Activated CD4-positive, alpha-beta T cell treated with anti-CD3 and anti-CD28 coated beads, Interleukin-2, amount 10 ng/mL, durations not matched to agents 24 days and 14 days (primary cell): ENCODE measurements at places on chromosomes 7 and 10.

DNA sequence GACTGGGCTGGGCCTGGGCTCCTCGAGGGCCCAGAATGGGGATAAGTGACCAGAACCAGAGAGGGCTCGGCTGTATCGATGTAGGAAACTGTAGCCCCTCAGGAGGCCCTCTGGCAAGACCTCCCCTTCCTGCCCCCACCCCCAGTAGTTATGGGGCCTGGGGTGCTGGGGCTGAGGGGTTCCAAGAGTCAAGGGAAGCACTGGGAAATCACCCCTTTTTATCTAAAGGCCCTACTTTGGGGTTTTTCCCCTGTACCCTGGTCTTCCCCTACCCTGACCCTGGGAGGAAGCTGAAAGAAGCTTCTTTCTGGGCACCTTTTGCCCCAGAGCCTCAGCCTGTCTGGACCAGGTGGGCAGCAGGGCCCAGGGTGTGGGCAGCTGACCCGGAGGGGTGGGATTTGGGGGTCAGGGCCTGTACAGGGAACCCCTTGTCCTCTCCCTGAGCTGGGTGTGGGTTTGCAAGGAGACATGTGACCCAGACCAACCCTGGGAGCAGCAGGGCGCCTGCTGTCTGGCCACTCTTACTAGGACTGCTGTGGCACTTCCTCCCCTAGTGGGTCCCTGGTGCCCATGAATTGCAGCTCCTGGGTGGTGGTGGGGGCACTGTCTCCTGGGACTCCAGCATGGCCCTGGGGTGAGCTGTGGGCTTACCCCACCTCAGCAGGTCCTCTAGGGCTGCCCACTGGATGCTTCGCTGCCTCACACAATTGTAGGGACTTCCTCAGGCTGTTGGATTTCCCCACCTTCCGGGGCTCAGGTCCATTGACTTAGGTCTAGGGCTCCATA is 1.5 kb downstream of the IRF5 start:
- peak; percentile 66 for DNase-seq

DNA sequence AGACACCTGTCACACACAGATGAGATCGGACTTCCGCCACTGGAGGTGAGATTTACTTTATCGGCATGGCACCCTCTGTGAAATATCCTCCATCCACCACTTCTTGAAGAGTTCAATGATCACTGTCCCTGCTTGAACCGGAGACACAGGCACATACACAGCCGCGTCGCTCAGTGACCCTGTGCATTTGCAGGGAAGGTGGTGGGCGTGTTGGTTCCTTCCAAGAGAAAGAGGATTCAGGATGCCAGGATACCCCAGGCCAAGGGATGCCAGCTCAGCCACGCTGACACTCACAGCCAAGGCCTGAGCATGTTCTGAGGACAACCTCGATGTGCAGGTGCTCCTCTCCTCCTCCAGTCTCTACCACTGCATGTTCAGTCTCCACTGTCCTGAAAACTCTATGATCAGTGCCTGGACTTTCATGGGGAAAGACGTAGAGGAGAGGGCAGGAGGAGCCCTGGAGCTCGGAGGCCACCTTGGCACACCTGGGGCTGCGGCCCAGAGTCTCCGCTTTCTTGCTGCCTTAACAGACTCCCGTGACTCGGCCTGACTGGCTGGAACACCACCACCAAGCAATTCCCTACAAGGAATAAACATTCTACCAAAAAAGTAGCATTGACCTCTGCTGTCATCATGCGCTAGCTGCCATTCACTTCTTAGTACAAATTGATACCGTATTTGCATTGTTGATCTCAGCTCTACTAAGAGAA is 115.2 kb downstream of the TCERG1L start:
- no peak for DNase-seq

DNA sequence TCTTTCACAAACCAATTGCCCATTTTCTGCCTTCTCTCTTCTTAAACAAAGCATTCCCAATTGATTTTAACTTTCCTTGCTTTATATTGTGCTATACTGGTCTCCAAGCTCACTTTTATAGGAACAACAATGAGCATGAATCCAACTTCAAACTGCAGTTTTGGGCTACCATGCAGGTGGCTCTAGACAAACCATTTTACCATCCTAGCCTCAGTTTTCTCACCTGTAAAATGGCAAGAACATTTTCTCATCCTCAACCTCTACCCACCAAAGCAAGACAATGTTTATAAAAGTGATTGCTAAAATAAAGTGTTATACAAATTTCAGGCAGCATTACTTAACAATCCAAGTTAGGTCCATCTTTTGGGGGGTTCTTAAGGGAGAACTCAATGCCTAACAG is 66.8 kb upstream of the ASAH2 start:
- no peak for DNase-seq

DNA sequence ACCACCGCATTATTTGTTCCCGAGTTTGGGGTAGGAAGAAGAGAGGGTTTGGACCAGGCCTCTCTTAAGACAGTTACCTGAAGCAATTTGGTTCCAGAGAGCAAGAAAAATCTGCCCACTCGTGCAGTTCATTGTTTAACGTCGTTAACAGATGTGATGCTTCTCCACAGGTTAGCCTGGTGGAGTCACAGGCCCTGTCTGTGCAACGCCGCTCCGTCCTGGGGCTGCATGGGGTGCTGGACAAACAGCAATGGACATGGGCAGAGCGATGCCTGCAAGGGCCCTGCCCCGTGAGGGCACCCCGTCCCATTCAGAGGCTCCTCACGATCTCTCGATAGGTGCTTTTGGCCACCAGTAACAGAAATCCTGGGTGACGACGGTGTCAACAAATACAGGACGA is 9.7 kb downstream of the FOXL3 start:
- DNase-seq, result no peak
